ENCODE measurements at places on chromosomes 1 and 21.

DNA sequence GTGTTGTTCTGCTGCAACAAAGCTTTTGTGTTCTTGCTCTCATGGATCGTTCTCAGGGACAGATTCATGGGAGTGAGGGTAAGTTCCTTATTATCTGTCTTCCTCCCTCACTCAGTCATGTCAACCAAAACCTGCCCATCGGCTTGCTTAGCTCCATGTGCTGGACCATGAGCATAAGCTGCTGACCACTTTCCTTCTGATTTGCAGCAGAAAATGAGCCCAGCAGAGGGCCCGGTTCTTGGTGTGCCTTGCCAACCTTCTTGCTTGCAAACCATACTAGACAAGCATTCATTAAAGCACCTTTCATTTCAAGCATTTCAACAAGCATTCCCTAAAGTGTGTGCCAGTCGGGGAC is 64.0 kb upstream of the COA6 start:
- no peak for DNase-seq

GRCh38 chr1:66731170-66731865 is 20.9 kb upstream of the DYNLT5 start:
- DNase-seq = no peak

DNA sequence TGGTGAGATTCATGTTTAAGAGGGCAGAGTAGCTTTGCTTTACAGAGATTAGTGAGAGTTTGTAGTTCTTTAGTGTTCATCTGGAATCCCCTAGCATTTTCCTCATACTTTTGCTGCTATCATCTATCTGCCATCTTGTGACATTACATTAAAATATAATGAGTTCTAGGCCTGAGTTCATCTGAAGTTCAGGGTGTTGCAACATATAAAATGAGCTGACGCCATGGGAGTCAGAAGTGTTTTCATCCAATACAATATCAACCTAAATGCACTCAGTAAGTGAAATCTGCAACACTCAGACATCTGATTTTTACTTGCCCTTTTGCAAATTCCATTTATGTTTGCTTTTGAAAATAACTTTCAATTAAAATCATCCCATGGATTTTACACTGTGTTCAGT is 153.8 kb downstream of the NTNG1 start:
- no peak for DNase-seq

DNA sequence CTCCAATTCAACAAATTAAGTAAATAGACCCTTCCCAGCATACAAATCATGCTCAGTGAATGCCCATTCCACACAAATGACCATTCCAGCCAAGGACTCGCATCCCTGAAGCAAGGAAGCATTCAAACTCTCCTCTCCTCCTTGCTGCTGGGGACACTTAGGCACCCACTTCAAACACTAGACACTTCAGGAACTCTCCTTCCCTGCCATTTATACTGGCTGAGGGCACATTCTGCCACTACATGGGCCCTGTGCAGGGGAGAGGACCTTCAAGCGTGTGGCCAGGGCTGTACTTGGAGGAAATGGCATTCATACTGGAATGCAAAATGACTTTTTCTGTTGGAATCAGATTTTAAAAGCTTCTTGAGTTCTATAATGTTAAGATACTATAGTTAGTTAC is 22.3 kb downstream of the GJA5 start:
- no peak for DNase-seq

DNA sequence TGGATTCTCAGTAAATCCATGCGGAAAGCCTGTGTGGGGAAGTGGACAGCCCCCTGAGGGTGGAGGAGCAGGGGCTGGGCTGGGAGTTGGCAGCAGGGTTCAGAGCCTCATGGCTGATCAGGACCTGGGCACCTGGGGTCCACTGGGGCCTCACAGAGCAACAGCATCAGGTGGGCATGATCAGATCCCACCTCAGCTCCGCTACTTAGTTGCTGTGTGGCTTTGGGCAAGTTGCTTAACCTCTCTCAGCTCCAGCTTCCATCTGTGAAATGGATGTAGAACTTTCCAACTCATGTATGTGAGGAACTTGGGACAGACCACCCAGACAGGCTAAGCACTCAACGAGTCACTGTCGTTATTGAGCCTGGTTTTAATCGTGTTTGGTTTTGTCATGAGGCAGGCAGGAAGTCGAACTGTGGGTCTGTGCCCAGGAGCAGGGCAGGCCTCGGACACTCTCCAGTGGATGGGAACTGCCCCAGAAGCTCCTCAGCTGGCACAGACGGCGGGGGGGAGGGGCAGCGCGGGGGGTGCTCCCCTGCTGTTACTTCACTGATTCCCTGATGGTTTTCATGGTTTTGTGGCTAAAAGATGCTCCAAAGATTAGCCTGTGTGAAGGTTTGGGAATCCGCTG is 155.8 kb upstream of the TMEM51 start:
- DNase-seq = no peak

- no peak for DNase-seq
Observed at GRCh38 chr21:21182401-21183010, 184.3 kb downstream of the NCAM2 start.

- DNase-seq = no peak
Observed at GRCh38 chr1:1119272-1119890, 3.5 kb upstream of the C1orf159 start.

- no peak for DNase-seq
Observed at GRCh38 chr1:164058198-164058597, 500.8 kb upstream of the PBX1 start.

DNA sequence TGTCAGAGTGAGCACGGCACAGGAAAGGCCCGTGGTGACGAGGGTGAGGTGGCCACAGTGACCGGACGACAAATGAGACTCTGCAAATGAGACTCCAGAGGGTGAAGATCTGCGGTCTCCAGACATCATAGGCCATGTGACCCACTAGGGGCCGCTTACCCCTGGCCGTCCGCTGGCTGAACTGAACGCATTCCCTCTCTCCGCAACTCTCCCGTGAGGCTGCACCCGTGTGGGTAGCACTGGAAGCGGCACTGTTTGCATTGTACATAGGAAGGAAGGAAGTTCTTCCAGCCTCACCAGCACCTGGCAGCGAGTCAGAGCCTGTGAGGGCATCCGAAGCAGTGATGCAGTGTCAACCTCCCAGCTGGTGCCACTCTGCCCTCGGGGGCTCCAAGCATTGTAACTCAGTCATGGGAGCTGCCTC is 23.6 kb upstream of the SPSB1 start:
- no peak for DNase-seq

DNA sequence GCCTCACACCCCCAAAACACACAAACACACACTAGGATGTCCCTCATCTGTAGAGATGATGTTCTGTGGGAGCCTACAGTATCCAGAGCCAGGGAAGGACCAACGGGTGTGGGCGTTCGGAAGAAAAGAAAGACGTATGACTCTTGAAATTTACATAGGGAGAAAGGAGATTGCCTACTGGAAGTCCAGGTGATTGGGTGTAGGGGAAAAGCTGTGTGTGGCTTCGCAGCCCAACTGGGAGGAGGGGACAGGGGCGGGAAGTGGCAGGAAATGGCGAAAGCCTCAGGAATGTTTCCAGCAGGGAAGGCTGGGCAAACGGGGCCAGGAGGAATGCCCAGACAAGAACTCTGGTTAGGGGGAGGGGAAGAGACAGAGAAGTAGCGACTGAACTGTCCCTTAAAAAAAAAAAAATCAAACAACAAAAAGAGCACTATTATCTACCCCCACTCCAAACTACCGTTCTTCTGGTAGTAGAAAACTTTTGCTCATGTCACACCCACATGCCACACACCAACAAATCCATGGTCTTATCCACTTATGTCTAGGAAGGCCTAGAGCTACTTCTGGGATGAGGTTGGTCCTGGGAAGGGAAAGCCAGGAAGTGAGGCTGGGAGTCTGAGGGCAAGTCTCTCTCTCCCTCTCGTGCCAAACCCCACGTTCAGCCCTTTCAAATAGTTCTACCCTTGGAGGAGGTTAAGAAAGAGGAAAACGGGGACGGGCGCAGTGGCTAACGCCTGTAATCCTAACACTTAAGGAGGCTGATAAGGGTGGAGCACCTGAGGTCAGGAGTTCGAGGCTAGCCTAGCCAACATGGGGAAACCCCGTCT is 1.8 kb upstream of the CKS1B start:
- DNase-seq = peak; percentile 41

DNA sequence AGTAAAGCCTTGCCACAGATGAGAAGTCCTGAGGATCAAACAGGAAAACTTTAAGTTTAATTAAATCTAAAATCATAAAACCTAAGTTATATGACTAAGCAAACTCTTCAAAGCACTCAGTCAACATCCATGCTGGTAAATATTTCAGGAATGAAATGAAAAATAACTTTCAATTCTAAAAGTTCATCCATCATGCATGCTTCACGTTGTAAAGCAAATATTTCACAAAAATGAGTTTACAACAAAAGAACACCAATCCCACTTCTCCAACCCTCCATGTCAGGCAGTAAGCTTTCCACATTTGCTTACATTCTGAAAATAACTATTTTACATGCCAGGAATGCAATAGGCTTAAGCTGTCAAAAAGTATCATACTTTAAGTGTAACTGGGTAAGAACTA is 16.8 kb downstream of the APP start:
- no peak for DNase-seq

GRCh38 chr21:46559291-46559983 is 45.4 kb downstream of the S100B start:
- DNase-seq = no peak

- DNase-seq = no peak
Observed at GRCh38 chr1:52112489-52112888, 29.4 kb upstream of the ZFYVE9 start.

DNA sequence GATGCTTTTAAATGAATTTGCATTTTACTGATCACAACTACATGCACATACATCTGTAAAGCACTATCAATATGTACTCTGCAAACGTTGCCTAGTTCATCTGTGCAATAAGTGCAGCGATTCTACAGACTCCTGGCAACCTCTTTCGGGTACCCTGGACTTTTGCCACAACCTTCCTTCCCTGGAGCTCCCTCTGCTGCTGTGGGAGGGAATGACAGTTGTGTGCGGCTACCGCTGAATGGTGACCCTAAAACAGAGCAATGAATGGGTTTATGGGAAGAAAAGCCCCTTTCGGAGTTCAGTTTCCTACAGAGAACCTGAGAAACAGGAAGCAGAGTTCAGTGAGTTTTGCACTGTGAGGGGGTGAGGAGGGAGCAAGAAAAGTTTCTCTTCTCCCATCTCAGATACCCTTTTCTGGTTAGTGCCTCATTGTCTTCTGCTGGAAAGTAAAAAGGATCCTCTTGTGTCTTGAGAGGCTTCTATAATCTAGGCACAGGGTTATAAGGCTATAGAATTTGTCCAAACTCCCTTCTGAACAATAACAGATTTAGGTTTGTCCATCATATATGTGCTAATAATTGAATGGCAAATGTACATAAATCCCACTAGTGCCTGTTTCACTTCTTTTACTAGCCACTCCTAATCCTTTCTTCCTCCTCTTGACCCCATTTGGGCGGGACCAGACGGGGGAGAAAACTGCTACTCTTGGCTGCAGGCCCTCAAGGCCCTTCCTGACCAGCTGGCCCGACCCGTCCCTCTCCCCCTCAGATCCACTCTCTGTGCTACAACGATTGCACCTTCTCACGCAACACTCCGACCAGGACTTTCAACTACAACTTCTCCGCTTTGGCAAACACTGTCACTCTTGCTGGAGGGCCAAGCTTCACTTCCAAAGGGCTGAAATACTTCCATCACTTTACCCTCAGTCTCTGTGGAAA is 19.8 kb upstream of the SARS1 start:
- no peak for DNase-seq

DNA sequence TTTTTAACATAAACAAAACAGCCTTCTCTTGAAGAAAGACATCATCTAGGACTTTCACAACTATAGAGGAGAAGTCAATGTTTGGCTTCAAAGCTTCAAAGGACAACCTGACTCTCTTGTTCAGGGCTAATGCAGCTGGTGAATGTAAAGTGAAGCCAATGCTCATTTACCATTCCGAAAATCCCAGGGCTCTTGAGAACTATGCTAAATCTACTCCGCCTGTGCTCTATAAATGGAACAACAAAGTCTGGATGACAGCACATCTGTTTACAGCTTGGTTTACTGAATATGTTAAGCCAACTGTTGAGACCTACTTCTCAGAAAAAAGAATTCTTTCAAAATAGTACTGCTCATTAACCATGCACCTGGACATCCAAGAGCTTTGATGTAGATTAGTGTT is 259.8 kb upstream of the NR5A2 start:
- no peak for DNase-seq

DNA sequence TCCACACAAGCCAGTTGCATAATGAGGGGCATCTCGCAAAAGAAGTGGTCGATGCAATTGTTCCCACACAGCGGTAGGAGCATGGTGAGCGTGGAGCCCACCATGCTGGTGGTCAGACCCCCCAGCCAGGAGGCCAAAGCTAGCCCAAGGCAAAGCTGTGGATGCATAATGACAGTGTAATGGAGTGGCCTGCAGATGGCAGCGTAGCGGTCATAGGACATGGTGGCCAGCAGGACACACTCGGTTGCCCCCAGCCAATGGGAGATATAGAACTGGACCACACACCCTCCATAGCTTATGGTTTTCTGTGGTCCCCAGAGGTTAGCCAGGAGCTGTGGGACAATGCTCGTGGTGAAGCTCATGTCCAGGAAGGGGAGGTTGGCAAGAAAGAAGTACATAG is 4.3 kb downstream of the OR2C3 start:
- no peak for DNase-seq

- DNase-seq = peak; percentile 20
Observed at GRCh38 chr21:41168391-41169257, 664 bp downstream of the BACE2 start.

DNA sequence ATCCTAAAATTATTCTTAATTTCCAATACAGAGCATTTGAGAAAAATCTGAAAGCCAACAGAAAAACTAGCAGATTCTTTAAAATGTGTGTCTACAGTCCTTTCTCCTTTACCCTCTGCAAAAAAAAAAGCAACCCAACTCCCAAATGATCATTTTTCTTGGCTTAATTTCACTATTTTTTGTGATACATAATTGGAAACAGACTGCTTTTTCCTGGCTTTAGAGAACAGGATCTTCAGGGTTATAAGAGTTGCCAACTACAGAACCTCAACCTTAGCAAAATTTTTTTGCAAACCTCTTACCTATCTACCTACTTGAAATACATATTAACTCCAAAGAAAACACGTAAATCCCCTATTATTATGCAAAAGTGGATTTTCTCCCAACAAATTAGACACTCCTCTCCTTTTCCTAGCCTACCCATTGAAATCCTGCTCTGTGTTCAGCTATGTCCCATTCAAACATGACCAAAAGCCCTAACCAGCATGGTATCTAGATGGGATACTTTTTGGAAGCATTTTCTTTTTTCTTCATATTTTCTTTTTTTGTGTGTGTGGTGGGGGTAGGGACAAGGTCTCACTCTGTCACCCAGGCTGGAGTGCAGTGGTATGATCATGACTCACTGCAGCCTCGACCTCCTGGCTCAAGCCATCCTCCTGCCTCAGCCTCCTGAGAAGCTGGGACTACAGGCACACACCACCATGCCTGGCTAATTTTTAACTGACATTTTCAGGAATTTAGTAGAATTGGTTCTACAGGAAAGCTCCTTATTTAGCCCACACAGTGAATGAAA is 9.0 kb downstream of the TGFBR3 start:
- DNase-seq = no peak

- no peak for DNase-seq
Observed at GRCh38 chr1:197272791-197273190, 4.7 kb downstream of the CRB1 start.

GRCh38 chr1:195754303-195754702 is 853.9 kb downstream of the KCNT2 start:
- DNase-seq = no peak
